Breast epithelium (tissue), 4 donors: ENCODE measurements at places on chromosomes 4 and X.

DNA sequence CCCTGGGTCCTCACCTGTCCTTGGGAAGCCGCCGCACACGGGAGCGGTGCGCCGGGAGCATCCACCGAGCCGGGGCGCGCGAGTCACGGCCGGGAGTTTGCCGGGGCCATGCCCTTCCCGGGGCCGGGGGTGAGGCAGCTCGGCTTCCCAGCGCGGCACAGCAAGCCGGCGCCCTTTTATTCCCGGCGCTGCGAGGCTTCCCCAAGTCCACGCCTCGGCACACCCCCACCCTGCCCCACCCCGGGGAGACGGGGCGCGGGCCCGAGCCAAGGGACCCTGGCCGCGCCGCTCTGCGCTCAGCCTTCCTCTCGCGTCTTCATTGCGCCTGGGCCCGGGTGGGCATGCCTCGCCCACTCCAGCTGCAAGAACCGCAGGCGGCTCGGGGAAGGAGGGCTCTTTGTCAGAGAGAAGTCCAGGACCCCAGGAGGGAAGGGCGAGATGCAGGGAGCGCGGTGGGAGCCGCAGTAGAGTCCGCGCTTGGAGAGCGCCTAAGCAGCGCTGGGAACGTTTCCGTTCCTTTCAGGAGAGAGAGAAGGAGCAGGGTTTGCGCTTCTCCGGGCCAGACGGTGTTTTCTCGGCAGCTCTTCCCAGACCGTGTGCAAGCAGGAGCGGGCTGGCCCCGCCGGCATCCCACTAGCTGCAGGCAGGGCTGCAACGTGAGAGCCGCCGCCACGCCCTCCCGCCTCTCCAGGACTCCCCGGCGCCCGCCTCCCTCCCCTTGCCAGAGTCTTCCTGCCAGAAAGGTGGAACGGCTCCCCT is at the start of gene MXRA5:
Gene MXRA5 (minus strand): TSS at position 152 of the 759 bp plus-strand sequence. CDS start 2,819 bp downstream, outside the sequence.
- H3K36me3 ChIP-seq = no peaks in the 10 kb centered on the region
- peak within 1 kb of the TSS; percentile 75 for H3K27ac ChIP-seq
- H3K27me3 ChIP-seq = peaks cover 19% of the 10 kb centered on the region
- H3K4me3 ChIP-seq = peak within 1 kb of the TSS; percentile 71
- no peak for DNase-seq

GRCh38 chr4:121448231-121448630 is 67.4 kb upstream of the QRFPR start:
- no peak overlapping the region for H3K27ac ChIP-seq
- no peak overlapping the region for H3K4me3 ChIP-seq
- no peaks in the 10 kb centered on the region for H3K27me3 ChIP-seq
- no peak for DNase-seq

DNA sequence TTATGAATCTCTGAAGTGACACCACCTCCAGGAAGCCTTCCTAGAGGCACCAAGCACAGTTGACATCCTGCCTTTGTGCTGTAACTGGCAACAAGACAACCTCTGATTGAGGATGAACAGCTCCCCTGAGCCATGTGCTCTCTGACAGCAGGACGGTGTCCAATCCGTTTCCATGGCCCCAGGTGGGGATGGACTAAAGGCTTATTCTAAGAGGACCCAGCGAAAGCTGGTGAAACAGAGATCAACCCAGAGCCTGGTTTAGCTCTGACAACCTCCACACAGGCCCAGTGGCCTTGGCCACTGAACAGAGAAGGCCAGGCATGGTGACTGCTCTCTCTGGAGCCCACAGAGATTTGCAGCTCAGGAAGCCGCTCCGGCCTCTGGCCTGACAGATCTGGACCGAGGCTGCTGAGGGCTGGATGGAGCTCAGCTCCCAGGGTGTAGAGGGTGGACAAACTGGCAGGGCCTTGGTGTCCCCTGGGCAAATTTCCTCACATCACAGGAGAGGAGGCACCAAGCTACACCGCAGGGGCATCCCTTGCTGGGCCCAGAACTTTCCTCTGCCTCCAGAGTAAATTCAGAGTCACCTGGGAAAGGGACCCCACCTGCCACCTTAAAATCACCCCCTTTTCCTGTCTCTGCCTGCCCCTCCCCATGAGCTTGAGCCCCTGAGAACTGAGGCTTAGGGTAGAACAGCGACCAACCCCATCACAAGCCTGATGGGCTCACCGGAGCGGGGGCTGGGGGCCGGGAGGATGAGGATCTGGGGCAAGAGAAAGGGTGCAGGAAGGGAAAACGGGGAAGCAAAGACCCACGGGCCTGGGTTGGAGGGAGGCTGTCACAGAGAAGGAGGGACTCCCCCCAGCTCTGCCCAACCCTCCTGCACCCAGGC is 40.2 kb downstream of the HMX1 start:
- H3K27me3 ChIP-seq = no peaks in the 10 kb centered on the region
- H3K36me3 ChIP-seq = no peaks in the 10 kb centered on the region
- H3K4me1 ChIP-seq = no peaks in the 10 kb centered on the region
- no peak overlapping the region for H3K4me3 ChIP-seq

DNA sequence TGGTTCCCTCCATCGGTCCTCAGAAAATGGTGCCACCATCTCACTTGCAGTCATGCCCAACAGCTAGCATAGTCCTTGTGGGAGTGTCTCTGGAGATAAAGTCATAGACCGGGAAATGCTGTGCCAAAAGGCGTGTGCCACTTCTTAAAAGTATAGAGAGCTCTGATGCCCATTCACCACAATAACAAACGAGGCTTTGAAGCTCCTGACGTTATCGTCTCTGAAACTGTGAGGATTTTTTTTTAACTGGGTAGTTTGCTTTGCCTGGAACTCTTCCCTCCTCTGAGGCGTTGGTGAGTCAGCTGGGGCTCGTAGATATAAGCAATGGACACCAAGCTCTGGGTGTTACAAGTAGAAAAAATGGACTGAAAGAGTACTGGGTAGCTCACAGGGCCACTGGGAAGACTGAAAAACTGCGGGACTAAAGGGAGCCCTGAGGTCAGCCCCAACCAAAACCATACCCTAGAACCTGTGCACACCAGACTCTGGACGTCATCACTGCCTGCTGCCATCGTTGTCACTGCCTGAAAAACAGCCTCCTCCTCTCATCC is 89.4 kb upstream of the TRIM2 start:
- no peaks in the 10 kb centered on the region for H3K4me1 ChIP-seq
- no peaks in the 10 kb centered on the region for H3K36me3 ChIP-seq
- H3K27me3 ChIP-seq = no peaks in the 10 kb centered on the region
- no peak for DNase-seq
- H3K27ac ChIP-seq = peak overlapping the region; percentile 68

- H3K4me1 ChIP-seq = no peaks in the 10 kb centered on the region
- no peak for DNase-seq
- no peak overlapping the region for H3K4me3 ChIP-seq
- H3K36me3 ChIP-seq = no peaks in the 10 kb centered on the region
- H3K27ac ChIP-seq = no peak overlapping the region
These were observed 964.4 kb downstream of the RPA4 start for GRCh38 chrX:97847885-97848679.

DNA sequence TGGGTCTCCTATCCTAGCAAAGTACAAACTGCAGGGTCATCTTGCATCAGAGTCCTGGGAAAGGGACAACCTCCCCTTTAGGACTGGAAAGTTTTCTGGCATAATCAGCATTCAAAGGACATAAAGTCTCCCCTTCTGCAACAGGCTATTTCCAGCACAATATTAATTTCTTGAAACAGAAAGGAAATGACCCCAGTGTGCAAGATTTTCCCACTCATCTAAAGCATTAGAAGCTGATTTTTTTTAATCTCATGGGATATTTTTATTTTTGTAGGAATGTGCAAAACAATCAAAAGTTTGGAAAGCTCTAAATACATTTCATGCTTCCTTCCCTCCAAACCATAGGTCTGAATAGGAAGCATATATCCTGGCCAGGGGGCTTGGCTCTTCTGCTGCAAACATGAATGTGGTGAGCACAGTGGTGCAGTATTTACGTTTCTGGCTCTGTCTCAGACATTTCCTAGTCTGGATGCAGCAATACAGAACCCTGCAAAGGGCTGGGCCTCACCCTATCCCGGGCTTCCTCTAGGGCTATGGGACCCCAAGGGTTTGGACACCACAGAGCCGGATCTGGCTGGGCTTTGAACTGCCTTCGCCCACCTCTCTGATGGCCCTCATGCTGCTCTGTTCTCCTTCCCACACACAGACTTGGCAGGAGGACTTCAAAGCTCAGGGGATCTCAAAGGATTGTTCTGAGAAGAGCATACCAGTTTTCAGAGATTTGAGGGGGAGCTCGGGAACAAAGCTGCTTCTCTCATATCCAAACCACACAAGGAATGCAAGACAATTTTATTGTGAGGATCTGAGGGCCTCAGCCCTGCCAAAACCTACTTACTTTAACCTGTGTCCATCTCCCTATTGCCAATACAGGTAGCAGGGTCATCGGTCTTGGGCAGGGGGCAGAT is 64.9 kb downstream of the POLR2B start:
- no peaks in the 10 kb centered on the region for H3K27me3 ChIP-seq
- H3K27ac ChIP-seq = peak overlapping the region; percentile 70
- H3K36me3 ChIP-seq = no peaks in the 10 kb centered on the region
- peak overlapping the region; percentile 32 for H3K4me3 ChIP-seq
- peak; percentile 18 for DNase-seq

GRCh38 chrX:70354716-70355115 is 64.8 kb downstream of the KIF4A start:
- H3K4me1 ChIP-seq = no peaks in the 10 kb centered on the region
- H3K27ac ChIP-seq = no peak overlapping the region
- H3K36me3 ChIP-seq = no peaks in the 10 kb centered on the region
- no peak for DNase-seq

GRCh38 chr4:13866881-13867280 is 239.4 kb upstream of the BOD1L1 start:
- no peaks in the 10 kb centered on the region for H3K4me1 ChIP-seq
- no peaks in the 10 kb centered on the region for H3K36me3 ChIP-seq
- no peak overlapping the region for H3K4me3 ChIP-seq
- DNase-seq = no peak

- no peak overlapping the region for H3K4me3 ChIP-seq
- H3K27ac ChIP-seq = no peak overlapping the region
- H3K27me3 ChIP-seq = no peaks in the 10 kb centered on the region
- no peaks in the 10 kb centered on the region for H3K4me1 ChIP-seq
- no peak for DNase-seq
- H3K36me3 ChIP-seq = no peaks in the 10 kb centered on the region
These were observed 1293.6 kb upstream of the TENM3 start for GRCh38 chr4:180949424-180950213.

DNA sequence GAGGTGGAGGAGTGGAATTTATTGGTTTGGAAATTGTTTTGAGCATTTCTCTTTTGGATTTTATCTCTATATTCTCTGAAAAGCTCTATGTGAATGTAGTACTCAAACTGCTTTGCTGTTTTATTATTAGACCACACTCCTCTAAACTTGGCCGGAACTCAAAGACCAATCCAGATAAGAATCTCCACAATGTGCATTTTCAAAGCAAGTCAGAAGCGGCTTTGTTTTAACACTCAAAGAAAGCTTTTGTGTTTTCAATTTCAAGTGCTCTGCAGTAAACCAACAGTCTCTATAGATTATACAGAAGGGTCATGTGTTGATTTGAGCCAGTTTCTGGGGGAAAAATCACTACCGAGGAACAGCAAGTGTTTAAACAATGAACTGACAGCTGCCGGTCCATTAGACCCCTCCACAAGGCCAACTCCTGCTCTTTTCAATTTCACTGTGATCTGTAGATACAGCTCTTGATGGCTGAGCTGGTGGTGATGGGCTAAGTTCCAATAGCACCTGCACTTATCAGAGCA is 79.4 kb downstream of the FTHL17 start:
- H3K4me1 ChIP-seq = no peaks in the 10 kb centered on the region
- no peak overlapping the region for H3K27ac ChIP-seq
- no peak overlapping the region for H3K4me3 ChIP-seq
- no peak for DNase-seq

GRCh38 chr4:134935320-134935719 is 733.7 kb upstream of the PABPC4L start:
- H3K4me1 ChIP-seq = no peaks in the 10 kb centered on the region
- no peak overlapping the region for H3K4me3 ChIP-seq
- H3K36me3 ChIP-seq = no peaks in the 10 kb centered on the region
- DNase-seq = no peak
- no peak overlapping the region for H3K27ac ChIP-seq
- no peaks in the 10 kb centered on the region for H3K27me3 ChIP-seq

- no peaks in the 10 kb centered on the region for H3K36me3 ChIP-seq
- H3K27ac ChIP-seq = no peak overlapping the region
- H3K4me3 ChIP-seq = no peak overlapping the region
- no peaks in the 10 kb centered on the region for H3K27me3 ChIP-seq
- no peaks in the 10 kb centered on the region for H3K4me1 ChIP-seq
- no peak for DNase-seq
These were observed 37.3 kb downstream of the ADRA2C start for GRCh38 chr4:3803475-3803847.

DNA sequence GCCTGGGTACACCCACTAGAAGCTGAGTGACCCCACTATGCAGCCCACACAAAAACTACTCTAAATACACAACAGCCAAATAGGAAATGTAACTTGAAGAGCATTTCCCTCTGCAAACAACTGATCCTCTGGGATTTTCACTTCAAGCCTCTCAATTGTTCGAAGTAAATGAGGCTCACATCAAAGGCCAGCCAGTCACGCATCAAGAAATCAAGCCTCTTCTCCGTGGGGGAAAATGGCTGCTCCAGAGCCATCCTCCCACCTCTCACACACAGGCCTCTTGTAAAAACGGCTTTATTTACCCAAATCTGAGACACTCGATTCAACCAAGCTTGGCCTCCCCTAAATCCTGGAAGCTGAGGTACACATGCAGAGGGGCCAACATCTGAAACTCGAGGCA is 14.3 kb downstream of the PCDH19 start:
- H3K4me3 ChIP-seq = no peak overlapping the region
- H3K36me3 ChIP-seq = no peaks in the 10 kb centered on the region

DNA sequence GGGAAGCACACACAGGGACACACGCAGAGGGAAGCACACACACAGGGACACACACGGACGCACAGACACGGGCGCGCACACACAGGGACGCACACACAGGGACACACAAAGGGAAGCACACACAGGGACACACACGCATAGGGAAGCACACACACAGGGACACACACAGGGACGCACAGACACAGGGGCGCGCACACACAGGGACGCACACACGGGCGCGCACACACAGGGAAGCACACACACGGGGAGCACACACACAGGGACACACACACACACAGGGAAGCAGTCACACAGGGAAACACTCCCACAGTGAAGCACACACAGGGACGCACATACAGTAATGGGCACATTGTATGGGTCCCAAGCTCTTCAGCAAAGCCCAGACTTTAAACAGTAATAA is 685.3 kb downstream of the TRIML1 start:
- no peak overlapping the region for H3K4me3 ChIP-seq
- no peaks in the 10 kb centered on the region for H3K27me3 ChIP-seq
- no peak for DNase-seq
- H3K4me1 ChIP-seq = no peaks in the 10 kb centered on the region

GRCh38 chrX:19689170-19689779 is 174.0 kb upstream of the MAP3K15 start:
- no peaks in the 10 kb centered on the region for H3K36me3 ChIP-seq
- no peaks in the 10 kb centered on the region for H3K4me1 ChIP-seq
- H3K27me3 ChIP-seq = peaks cover 39% of the 10 kb centered on the region
- H3K27ac ChIP-seq = no peak overlapping the region
- no peak for DNase-seq

- no peaks in the 10 kb centered on the region for H3K27me3 ChIP-seq
- H3K4me1 ChIP-seq = no peaks in the 10 kb centered on the region
- no peak overlapping the region for H3K4me3 ChIP-seq
- no peak overlapping the region for H3K27ac ChIP-seq
- no peak for DNase-seq
These were observed 5.0 kb downstream of the AWAT2 start for GRCh38 chrX:70044541-70045245.
